Neural progenitor cell (in vitro differentiated cells): ENCODE measurements at places on chromosomes 3 and 15.

GRCh38 chr3:161866176-161866575 lies 369.6 kb downstream of the OTOL1 start:
- no peak for DNase-seq

DNA sequence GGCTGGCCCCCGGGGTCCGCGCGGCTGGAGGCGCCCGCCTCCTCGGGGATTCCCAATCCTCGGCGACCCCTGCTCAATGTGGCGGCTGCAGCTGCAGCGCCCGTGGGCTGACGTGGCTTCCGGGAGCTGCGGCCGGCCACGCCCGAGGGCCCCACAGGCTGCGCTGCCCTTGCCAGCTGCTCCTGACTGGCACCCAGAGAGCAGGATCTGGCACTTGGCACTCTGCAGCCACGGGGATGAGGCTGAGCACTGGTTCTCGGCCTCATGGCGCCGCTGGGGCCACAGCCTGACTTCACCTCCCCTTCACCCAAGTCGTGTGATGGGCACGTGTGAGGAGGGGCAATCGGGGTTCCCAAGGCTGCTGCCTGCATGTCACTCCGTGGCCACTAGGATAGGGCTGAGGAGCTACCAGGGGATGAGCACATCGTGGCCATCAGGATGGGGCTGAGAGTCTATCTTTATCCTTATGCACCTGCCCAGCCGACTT lies 267.8 kb upstream of the FRG2C start:
- DNase-seq = no peak

- DNase-seq = peak; percentile 63
These were observed 246.5 kb downstream of the ROBO1 start for GRCh38 chr3:79521221-79521848.

DNA sequence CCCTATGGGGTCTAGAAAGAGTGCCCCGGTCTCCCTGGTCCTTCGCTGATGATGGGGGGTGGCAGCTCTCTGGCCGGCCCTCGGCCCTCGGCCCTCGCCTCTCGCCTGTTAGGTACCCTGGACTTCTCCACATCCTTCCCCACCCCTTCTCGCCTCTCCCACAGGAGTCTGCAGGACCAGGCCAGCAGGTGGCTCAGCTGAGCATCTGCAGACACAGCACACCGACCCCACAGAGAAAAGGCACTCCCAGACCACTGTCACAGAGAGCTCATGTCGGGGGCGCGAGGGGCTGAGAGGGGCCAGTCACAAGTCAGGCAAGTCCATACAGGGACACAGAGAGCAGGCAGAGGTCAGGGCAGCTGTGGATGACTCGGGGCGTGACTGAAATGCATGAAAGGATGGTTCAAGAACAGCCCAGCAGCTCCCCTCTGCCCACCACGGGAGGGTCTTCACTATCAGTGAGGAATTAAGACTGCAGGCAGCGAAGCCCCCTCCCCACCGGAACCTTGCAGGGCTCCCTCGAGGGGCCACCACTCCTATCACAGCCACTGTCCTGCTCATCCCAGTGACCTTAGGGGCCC lies 181.7 kb upstream of the NSMCE3 start:
- DNase-seq = peak; percentile 60

DNA sequence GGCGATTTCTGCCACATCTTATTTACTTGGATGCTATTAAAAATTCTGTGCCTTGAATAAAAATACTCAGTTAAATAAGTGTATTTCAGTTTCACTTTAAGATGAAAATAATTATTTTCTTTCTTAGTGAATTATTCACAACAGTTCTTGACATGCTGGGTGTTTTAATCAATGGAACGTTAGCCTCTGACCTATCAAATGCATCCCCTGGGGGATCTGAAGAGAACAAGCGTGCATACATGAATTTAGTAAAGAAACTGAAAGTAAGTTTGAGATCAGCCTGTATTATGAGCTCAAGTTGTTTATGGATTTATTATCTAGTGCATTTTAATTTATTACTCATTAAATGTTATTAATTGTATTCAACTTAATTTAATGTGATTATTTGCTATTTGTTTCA lies 597 bp downstream of the P2RY12 start:
- DNase-seq = no peak

GRCh38 chr3:120451272-120451761 lies 525 bp upstream of the FSTL1 start:
- peak; percentile 55 for DNase-seq

DNA sequence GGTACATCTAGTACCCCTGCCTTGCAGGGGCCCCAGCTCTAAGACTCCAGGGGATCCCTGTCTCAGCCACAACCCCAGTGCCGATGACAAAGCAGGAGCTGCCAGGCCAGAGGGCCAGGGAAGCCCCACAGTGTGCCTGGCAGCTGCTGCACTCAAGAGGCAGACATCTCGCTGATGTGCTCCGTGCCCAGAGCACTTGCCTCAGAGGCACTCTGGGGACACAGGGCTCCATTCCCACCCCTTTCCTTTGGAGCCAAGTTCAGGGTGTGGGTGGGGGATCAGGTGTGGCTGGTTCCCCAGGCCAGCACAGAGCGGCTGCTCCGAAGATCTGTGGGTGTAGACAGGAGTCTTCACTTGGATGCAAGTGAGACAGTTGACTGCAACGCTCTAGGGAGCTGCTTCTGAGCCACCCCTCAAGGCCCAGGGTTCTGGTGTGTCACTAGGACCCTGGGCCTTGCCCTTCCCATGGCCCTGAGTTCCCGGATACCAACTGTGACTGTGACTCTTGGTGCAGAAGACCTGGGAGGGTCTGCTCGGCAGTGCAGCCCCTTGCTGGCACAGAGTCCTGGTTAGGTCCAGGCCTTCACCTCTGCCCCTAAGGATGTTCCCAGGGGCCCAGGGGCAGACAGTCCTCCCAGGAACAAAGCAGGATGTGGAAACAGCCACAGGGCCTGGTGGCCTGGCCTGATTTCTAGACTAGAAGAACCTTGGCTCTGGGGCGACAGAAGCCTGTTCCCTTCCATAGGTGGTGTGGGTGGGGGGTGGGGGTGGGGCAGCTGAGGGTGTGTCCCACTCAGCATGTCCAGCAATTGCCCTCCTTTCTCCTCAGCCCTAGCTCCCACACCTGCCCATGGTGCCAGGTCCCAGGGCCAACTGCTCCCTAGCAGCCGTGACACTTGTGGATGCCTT lies 2.5 kb downstream of the NT5DC2 start:
- peak; percentile 1 for DNase-seq

DNA sequence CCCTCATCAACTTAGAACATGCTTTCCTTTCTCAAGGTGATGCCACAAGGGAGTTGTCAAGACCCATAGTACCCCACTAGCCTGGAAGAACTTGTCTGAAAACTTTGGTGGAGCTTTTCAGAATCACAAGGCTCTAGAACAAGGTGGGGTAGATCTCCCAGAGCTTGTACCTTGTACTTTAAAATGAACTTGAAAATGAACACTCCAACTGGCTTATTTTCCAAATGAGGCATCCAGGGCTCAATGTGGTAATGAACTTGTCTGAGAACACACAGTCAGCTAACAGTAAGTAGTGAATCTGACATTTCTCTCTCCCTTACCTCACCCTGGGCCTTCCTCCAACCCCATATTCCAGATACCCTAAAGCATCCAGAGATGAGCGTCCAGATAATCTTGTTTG lies 81.8 kb upstream of the THBS1 start:
- DNase-seq = no peak

- DNase-seq = no peak
These were observed 524.5 kb downstream of the SHQ1 start for GRCh38 chr3:72323773-72324172.

GRCh38 chr3:106018102-106018501 lies 149.3 kb upstream of the CBLB start:
- no peak for DNase-seq

- no peak for DNase-seq
These were observed 2.6 kb upstream of the XYLB start for GRCh38 chr3:38343797-38344594.

- no peak for DNase-seq
These were observed 59.0 kb downstream of the SCN5A start for GRCh38 chr3:38590521-38590920.

- no peak for DNase-seq
These were observed 52.4 kb downstream of the NUP210 start for GRCh38 chr3:13367728-13368127.

GRCh38 chr15:58475573-58476524 lies 44.1 kb downstream of the LIPC start:
- DNase-seq = peak; percentile 86

DNA sequence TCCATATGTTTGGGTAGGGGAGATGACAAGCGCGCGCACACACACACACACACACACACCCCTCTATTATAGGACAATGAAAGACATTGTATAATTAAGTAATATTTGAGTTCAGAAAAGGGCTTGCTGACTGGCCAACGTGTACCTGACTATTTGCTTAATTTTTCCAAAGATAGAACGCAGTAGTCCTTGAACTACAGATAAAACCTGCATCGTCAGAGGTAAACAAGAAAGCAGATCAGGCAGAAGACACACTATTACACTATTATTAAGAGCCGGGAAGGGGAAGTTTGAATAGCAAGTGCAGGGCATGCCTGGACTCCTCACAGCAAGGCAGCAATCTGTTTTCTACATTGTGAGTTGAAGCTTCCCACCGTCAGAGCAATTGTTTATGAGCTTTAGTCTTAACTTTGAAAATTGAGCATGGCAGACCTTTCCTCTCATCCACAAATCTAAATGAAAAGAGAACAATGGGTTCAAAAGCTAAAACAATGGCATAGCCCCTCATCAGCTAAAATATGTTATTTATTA lies 427.7 kb downstream of the GABRG3 start:
- no peak for DNase-seq

DNA sequence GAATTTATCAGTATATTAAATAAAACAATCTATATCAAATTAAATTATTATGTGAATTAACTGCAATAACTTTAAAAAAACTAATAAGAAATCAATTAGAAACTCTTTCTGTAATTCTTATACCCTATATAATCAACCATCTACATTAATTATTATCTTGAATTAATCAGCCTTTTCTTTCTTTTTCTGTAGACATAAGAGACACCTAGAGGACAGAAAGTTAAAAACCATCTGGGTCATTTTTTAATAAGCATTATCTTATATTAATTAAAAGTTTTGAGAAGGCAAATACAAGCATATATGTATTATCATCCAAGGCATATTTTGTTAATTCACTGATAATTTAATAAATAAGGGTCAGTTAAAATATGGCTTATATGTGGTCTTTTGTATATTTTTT lies 24.2 kb upstream of the SLC25A26 start:
- no peak for DNase-seq

DNA sequence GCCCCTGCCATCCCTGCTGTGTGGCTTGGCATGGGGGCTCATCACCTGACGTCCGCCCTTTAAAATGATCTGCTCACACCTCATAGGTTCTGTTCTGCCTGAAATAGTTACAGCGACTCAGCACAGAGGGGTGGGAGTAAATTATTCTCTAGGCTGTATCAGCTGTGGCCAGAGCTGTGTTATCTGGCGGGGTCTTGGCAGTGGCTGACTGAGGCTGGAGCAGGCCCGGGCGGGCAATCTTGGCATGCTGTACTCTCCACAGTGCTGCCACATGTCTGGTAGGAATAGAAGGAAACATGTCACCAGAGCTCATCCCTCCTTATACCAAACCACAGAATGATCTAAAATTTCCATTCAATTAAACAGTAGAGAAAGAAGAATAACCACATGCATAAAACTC lies 499.9 kb upstream of the LMCD1 start:
- DNase-seq = no peak

DNA sequence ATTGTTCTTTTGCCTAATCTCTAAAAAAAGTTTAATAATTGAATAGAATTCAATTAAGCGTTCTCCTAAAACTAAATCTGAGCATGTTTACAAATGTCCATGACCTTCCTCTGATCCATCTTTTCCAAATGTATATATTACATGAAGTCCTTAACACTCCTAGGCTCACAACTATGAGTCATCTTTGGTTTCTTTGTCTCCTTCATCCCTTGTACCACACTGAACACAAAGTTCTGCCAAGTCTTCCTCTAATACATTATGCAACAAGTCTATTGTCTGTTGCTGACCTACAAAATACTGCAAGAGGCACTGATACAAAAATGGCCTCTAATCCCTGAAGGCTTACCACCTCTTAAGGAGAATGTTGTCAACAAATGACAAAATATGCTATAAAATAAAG lies 550.2 kb downstream of the PYDC2 start:
- DNase-seq = no peak

DNA sequence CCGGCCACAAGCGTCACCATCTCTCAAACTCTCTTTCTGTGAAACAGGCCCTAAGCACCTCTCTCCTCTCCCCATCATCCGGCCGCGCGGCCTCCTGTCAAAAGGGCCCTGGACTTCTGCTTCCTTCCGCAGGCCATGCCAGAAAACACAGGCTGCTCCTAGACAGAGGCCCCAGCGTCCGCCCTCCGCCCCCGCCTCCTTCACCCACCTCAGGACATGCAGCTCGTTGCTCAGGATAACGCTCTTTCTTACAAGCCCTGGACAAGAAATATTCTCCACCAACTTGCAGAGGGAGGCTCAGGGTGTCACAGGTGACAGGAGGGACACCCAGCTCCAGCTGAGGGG lies 212.0 kb downstream of the XXYLT1 start:
- no peak for DNase-seq

GRCh38 chr3:21645121-21645897 lies 105.7 kb downstream of the ZNF385D start:
- no peak for DNase-seq

DNA sequence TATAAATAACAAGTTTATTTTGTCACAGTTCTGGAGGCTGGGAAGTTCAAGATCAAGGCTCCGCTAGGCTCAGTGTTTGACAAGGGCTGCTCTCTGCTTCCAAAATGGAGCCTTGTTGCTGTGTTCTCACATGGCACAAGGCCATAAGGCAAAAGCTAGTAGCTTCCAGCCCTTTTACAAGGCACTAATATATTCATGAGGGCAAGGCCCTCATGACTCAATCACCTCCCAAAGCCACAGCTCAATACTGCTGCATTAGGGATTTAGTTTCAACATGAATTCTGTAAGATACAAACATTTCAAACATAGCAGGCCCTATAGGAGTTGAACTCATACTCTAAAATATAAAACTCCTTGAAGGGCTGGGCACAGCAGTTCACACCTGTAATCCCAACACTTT lies 30.2 kb downstream of the ZBTB11 start:
- no peak for DNase-seq

- peak; percentile 37 for DNase-seq
These were observed 347.0 kb downstream of the NEK10 start for GRCh38 chr3:27022096-27022761.

GRCh38 chr3:194906970-194907629 lies 221.4 kb downstream of the FAM43A start:
- DNase-seq = no peak

DNA sequence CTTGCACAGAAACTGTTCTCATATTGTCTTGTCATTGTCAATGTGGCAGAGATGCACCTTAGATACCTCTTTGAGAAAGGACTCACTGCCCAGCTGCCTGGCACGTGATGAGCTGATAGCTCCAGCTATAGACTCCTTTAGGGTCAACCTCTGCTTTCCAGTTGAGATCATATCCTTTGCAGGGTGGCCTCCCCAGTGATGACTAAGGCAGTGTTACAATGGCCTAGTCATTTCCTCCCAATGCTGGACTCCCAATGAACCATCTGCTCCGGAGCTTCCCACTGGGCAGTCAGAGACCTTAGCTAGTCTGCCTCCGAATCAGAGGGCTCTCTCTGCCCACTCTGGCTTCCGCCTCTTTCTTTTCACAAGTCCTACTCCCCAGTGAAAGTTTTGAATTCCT lies 79.5 kb downstream of the CHRD start:
- DNase-seq = no peak
